Suppressor macrophage (primary cell): ENCODE measurements at places on chromosomes 12 and 14.
A peak's percentile ranks its signal among the peaks of the same experiment; 100 is the strongest.

- peak; percentile 56 for DNase-seq
These were observed 31.7 kb upstream of the TUBA1C start for GRCh38 chr12:49232940-49233841.

- no peak for DNase-seq
These were observed 11.9 kb downstream of the PPP1R36 start for GRCh38 chr14:64561631-64562030.

GRCh38 chr12:118148287-118148686, 12.4 kb downstream of the PEBP1 start:
- no peak for DNase-seq

DNA sequence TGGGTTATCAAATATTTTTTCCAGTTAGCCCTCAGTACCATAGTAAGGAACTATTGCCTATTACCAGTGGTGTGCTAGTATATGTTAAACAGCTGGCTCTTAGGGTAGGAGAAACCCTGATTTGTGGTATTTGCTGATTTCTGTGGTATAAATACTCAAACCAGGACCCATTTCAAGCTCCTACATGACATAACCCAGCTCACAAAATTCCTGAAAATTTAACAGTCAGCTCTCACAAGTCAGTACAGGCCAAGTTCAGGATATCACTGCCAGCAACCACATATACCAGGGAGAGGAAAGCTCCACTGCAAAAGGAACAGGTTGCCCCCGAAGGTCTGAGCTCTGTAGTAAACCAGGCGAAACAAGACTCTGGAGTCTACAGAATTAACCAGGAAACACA, 315.3 kb downstream of the NOVA1 start:
- no peak for DNase-seq

DNA sequence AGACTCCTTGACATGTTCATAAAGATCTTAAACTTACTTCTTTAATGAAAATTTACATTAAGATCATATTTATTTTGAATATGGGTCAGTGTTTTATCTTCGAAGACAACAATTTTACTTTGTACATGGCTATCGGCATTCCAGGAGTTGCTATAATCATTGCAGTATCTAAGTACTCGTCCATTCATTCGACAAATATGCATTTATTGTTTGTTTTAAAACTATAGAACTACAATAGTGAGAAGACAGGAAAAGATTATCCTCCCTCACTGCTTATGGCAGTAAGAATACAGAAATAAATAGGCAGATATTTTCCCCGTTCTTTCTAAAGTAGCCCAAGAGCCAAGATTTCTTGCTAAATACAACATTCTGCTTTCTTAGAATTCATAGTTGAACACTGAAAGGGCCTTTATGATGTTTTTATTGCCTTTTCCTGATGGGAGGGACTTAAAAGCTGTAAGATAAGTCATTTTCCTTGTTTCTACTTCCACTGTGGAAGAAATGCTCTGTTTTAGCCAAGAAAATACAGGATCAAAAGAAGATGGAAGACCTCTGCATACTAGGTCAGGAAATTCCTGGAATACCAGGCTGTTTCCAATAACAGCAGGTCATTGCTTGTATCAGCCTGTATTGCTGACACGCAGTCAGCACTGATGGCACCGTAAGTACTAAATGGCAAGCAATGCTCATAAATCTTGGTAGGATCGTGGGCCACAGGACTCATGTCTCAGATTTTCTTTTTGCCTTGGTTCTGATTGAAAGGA, 521.0 kb upstream of the ATP2B1 start:
- no peak for DNase-seq

DNA sequence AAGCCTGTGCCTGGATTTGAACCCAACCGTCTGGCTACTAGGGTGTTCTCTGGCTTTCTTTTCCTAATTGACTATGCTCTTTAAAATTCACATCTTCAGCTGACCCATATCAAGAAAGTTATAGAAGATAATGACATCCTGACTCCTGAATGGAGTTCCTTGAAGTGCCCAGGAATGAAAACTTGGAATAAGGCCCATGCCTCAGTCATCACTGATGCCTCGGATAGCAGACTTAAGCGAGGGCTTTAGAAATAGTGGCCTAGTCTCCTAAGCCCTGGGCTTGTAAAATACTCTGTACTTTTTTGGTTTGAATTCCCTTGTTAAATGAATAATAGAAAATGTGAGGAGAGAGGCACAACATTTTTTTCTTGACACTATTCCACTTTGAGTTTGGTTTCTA, 39.0 kb downstream of the CHST11 start:
- DNase-seq, result no peak

DNA sequence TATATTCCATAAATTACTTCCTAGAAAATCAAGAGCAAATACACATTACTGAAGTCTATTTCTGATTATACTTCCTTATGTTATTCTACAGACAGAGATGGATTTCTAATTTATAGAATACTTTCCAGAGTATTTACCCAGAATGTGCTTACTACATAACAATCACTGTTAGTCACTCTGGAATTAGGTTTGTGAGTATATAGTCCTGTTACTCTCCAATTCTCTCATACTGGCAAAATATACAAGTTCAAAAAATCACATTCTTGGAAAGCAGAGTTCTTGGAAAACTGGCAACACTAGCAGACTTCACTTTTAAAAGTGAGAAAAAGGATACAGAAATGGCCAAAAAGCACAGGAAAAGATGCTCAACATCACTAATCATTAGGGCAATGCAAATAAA, 7.3 kb downstream of the PPP2R5E start:
- DNase-seq, result no peak

- no peak for DNase-seq
These were observed 258.8 kb downstream of the APAF1 start for GRCh38 chr12:98903875-98904274.

GRCh38 chr12:132206046-132206434, 61.8 kb downstream of the NOC4L start:
- DNase-seq, result no peak

DNA sequence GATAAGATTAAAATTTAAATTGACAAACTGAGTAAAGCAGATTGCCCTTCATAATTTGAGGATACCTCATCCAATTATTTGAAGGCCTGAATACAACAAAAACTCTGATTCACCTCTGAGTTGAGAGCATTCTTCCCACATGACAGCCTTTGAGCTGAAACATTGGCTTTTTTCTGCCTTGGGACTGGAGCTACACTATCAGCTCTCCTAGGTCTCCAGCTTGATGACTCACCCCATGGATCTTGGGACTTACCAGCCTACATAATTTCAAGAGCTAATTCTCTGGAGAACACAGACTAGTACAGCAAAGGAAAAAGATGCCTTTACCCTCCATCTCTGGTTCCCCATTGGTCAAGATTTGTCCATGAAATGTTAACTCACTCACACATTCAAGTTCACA, 555.1 kb downstream of the FOXG1 start:
- DNase-seq, result no peak

GRCh38 chr12:57129321-57129842, 1.1 kb downstream of the LRP1 start:
- peak; percentile 49 for DNase-seq

- DNase-seq, result peak; percentile 85
These were observed 769 bp downstream of the FKBP4 start for GRCh38 chr12:2795291-2796186.

DNA sequence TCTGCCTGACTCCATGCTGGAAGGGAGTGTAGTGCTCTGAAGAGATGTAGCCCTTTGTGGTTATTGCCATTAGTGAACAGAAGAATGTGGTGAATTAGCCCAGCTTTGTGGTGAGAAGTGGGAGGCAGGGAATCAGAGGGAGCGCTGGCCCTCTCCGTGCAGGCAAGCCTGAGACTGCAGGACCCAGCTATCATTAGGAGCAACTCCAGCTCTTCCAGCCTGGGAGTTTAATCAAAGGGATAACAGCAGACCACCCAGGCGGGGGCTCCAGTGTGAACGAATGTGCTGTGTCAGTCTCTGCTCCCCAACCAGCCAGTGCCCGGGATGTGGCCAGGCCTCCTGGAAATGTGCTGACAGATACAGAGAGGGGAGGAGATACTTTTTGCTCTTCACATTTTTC, 142.7 kb downstream of the TTLL5 start:
- no peak for DNase-seq
